Ecto neural progenitor cell (in vitro differentiated cells): ENCODE measurements at places on chromosomes 7 and 10.

- no peak for DNase-seq
Observed at GRCh38 chr10:7484456-7485243, 73.8 kb upstream of the SFMBT2 start.

- peak; percentile 71 for DNase-seq
Observed at GRCh38 chr7:150971242-150972022, 6.7 kb downstream of the KCNH2 start.

GRCh38 chr7:149071182-149071635 is 19.3 kb downstream of the ZNF786 start:
- DNase-seq: no peak

GRCh38 chr10:126702181-126702580 is 31.7 kb upstream of the C10orf90 start:
- DNase-seq: no peak

DNA sequence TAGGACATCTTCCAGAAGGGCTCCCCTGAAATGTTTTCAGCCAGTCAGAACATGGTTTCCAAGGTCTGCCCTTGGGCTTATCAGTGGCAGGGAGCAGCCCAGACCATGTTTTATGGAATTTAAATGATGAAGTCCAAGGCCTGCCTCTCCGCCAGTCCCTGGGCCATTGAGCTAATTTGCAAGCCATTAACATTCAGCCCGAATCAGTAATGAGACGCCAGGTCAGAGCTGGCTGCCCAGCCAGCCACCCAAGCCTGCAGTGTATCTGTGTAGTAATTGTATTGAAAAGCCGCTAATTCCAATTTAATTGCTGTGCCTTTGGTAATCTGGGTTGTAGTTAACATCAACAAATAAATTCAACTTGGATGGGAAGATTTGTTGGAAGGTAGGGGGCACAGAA is 131.4 kb downstream of the PAXIP1 start:
- no peak for DNase-seq

GRCh38 chr10:124906551-124907001 is 35.3 kb upstream of the ZRANB1 start:
- no peak for DNase-seq

DNA sequence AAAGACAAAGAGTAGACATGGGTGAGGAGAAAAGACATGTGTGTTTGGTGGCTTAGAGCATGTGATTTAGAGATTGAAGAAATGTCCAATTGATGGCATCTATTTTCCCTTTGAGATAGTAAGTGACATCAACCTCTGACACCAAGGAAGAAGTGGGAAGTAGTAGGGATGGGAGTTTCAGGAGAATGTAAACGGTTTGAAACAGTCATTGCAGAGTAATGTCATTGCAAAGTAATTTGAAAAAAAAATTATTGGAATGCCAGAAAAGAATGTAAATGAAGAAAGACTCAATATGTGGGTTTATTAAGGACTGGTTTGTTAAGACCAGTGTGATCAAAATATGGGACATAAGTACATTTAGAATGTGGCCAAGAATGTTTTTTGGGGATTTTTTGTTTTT is 26.6 kb downstream of the GNG11 start:
- DNase-seq: no peak

DNA sequence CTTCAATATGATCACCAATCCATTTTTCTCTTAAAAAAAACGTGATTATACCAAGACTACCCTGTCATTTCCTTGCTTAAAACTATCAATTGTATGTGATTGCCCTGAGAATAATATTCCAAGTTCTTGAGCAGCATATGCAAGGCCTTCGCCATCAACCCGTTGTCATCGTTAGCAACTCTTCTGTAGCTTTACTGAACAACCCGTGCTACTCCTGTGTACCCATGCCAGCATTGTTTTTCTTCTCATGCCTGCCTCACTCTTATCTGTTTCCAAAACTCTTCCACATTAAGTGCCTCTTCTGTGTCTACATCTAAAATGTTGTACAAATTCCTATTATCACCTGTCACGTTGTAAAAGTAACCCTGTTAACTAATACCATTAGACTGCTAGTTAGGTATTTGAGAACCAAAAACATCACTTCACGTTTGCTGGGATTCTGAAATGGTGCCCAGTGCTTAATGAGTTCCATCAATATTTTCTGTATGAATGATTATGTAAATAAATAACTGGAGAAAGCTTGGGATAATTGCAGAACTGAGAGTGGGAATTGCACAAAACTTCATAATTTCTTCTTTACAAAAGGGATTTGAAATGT is 10.5 kb downstream of the CAV2 start:
- DNase-seq: no peak

- DNase-seq: peak; percentile 69
Observed at GRCh38 chr10:22335173-22335933, 9.9 kb upstream of the SPAG6 start.

DNA sequence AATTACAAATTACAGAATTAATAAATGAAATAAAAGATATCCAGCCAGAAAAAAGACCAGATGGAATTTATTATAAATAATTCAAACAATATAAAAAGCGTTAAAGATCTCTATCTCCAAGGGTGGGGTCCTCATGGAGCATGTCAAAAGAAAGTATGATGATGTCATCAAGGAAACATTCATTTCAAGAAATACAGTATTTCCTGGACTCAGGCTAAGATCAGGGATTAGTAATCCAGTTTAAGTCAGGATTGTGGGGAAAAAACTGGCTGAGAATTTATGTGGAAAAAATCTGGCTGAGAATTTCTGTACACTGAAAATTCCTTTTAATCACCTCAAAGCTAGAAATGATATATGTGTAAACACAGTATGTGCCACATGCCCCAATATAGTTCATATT is 1075.3 kb downstream of the XPNPEP1 start:
- DNase-seq: no peak

DNA sequence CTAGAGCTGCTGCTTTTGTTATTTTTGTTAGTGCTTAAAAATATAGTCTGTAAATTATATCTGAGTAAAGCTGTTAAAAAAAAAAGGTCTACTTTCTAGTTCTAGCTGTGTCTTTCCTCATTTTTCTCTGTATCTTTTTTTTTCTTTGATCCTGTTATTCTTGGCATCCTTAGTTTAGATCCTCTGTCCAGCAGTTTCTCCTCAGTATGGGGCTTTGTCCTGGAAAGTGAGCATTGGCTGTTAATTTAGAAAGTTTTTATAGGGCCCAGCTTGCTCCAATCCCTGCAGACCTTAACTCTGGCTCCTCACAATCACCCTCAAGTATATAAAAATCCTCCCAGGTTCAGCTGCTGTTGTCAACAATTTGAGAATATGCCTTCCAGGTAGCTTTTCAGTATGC is 23.5 kb downstream of the DDX50 start:
- DNase-seq: no peak

DNA sequence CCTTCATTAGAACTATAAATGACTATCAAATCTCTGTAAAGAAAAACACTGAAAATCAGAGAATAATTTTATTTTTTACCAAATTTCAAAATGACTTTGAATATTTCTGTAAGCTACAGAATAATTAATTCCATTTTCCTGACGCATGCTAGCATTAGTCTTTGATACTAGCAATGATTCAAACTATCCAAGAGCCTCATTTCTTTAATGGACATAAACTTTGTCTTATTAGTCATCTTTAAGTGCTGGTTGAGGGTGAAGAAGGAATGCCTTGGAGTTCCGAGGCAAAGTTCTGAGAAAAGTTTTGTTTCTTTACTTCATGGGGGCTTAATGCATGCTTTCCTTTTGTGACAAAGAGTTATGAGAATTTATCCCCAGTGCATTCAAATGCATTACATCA is 137.3 kb downstream of the AGMO start:
- no peak for DNase-seq

GRCh38 chr10:114629824-114630730 is 28.0 kb downstream of the ABLIM1 start:
- no peak for DNase-seq

DNA sequence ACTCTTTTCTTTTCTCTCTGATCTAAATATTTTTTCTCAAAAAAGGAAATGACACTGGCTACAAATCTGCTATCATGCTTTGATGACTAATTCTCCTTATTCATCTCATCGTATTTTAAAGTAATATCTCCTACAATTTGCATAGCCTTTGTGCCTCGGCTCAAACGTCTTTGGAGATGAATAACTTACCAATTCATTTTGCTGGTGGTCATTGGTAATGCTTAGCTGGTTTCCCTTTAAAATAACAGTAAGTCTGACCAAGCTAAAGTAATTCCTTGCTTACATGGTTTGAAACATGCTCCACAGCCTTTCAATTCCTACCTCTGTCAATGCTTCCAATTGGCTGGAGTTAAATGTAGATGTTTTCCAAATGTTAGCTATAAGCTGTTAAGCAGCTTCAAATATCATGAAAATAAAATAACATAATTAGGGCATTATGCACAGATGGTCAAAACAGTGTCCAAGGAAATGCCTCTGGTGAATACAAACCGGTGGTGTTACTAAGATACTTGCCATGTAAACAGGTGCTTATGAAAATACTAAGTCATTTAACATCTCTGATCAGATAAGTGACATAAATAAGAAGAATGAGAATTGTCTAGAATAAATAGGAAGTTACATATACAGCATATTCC is 435.0 kb downstream of the POM121L12 start:
- no peak for DNase-seq
